ENCODE measurements at places on chromosomes 1 and 21.

DNA sequence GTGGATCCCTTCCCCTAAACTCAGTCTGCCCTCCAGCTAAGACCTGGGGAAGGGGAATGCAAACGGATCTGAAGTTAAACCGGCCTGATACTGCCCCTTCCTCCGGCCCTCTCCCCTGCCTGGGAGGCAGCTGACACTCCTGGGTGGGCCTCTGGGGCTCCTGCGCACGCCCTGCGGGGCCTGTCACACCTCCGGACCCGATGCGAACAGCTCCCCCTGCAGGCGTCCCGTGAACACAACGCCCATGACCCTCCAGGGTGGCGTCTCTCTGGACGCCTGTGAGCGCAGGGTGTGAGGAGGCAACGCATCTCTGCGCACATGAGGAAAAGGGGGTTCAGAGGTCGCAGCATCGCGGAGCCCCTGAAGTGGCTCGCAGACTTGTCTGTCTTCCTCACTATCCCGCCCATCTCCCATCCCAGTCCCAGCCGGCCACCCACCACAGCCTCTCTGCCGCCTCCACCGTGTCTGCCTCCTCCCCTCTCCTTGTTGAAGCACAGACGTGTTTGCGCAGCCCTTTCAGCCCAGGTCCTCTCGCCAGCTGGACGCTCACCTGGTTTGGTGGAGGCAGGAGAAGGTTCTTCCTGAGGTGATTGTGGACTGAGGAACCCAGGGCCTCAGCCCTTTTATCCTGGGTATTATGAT, 421 bp upstream of the LCE3A start:
- DNase-seq = no peak

- DNase-seq = no peak
These were observed 56.5 kb downstream of the CAMSAP2 start for GRCh38 chr1:200795156-200795555.

DNA sequence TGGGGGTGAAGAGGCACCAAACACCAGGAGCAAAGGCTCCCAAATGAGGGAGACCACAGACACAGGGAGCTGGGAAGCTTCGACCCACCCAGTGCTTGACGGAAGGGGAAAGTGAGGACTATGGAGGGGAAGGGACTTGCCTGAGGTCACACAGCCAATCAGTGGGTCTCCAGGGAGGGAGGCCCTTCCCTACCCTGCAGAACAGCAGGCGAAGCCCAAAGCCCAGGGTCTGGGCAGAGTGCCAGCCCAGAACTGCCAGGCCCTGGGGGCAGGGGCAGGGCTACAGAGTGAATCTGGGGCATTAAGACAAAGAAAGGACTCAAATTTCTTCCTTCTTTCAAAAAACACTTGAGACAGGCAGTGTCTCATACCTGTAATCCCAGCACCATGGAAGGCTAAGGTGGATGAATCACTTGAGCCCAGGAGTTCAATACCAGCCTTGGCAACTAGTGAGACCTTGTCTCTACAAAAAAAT, 45.5 kb upstream of the ECE1 start:
- DNase-seq = no peak

DNA sequence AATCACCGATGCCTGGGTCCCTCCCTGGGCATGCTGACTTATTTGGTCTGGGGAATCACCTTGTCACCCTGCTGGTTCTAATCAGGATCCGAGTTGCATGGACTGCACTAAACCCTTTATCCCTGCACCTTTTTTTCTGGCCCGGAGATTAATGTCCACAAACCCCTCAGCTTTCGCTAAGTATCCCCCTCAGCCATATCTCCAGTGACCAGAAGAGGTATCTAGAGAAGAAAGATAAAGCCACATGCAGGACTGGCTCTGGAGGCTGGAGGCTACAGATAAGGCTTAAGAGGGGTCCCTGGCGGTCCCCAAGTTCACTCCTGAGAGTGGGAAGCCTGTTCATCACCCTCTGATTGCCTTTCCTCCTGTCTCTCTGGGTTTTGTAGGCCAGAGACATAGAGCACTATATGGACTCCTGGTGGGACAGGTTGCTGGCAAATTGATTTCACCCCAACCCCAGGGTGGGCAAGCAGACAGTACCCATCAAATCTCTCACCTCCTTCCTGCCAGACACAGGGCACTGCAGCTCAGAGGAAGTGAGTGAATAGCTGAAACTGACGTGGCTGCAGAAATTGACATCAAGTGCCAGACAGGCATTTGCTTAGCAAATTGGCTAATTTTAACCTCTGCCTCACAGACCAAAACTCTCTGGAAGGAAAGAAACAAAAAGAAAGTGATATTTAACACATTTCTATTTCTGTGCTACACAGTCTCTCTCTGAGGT, 38.8 kb downstream of the HMGB4 start:
- DNase-seq = no peak

GRCh38 chr1:44447051-44447810, 42.2 kb downstream of the RNF220 start:
- no peak for DNase-seq

DNA sequence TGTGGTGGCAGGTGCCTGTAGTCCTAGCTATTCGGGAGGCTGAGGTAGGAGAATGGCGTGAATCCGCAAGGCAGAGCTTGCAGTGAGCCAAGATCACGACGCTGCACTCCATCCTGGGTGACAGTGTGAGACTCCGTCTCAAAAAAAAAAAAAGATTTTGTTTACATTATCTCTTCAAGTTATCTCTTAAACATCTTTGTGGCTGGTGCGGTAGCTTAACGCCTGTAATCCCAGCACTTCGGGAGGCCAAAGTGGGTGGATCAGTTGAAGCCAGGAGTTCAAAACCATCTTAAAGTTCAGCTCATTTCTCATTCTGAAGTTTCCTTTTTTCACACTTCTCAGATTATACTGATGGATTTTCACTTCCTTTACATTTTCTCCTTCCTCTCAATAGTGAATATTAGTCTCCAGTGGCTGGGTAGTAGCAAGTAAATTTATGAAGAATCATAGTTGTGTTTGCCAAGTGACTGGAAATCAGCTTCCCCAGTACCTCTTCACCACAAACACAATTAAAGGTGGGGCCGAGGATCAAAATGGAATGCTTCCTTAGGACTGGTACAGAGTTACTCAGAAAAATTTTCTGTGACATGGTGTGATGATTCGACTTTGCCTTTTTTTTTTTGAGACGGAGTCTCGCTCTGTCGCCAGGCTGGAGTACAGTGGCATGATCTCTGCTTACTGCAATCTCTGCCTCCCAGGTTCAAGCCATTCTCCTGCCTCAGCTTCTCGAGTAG, 13.8 kb downstream of the PIP5K1A start:
- no peak for DNase-seq
